Glutamatergic neuron (in vitro differentiated cells): ENCODE measurements at places on chromosomes 2 and 18.

GRCh38 chr18:44597797-44598196 lies 82.9 kb upstream of the SETBP1 start:
- no peaks in the 10 kb centered on the region for H3K36me3 ChIP-seq
- no peaks in the 10 kb centered on the region for H3K4me1 ChIP-seq
- no peak overlapping the region for H3K4me3 ChIP-seq
- H3K27me3 ChIP-seq: no peaks in the 10 kb centered on the region
- no peak for DNase-seq

- H3K4me1 ChIP-seq: no peaks in the 10 kb centered on the region
- no peaks in the 10 kb centered on the region for H3K27me3 ChIP-seq
- no peak overlapping the region for H3K27ac ChIP-seq
- H3K4me3 ChIP-seq: no peak overlapping the region
Observed at GRCh38 chr2:31249009-31249690, 15.2 kb downstream of the EHD3 start.

GRCh38 chr2:120883607-120884440 lies 148.2 kb downstream of the GLI2 start:
- peaks cover 42% of the 10 kb centered on the region for H3K4me1 ChIP-seq
- peaks cover 1% of the 10 kb centered on the region for H3K27me3 ChIP-seq
- no peaks in the 10 kb centered on the region for H3K36me3 ChIP-seq
- H3K27ac ChIP-seq: no peak overlapping the region

- H3K4me1 ChIP-seq: peaks cover 24% of the 10 kb centered on the region
- H3K27me3 ChIP-seq: peaks cover 7% of the 10 kb centered on the region
- peak; percentile 27 for DNase-seq
Observed at GRCh38 chr18:67600181-67601180, 84.0 kb upstream of the DSEL start.
